Daoy (cell line): ENCODE measurements at places on chromosomes 5 and 9.

DNA sequence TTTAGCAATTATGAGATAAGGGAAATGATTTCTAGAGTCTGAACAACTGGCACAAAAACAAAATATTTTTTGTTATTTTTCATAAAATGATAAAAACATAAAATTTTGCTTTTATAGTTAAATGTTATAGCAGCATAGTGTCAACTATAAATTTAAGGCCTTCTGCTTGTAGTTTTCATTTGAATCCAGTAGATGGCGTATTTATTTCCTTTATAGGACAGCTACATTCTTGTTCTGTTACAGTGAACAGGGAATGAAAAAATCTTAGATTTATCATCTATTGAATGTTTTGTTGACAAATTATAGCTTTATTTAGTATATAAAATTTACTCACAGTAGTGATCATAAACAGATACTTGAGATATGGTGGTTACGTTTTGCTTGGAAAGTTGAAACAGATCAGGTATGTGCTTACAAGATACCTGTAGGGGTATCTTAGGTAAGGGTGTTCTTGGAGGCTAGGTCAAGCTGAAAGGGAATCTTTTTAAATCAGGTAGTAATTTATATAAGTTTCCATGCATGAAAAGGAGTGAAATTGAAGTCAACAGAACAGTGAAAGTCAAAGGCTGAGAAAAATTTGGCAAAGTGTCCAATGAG is 239.3 kb upstream of the GRIN3A start:
- DNase-seq, result no peak

- DNase-seq, result no peak
These were observed 77.4 kb downstream of the ATPSCKMT start for GRCh38 chr5:10172247-10172646.

DNA sequence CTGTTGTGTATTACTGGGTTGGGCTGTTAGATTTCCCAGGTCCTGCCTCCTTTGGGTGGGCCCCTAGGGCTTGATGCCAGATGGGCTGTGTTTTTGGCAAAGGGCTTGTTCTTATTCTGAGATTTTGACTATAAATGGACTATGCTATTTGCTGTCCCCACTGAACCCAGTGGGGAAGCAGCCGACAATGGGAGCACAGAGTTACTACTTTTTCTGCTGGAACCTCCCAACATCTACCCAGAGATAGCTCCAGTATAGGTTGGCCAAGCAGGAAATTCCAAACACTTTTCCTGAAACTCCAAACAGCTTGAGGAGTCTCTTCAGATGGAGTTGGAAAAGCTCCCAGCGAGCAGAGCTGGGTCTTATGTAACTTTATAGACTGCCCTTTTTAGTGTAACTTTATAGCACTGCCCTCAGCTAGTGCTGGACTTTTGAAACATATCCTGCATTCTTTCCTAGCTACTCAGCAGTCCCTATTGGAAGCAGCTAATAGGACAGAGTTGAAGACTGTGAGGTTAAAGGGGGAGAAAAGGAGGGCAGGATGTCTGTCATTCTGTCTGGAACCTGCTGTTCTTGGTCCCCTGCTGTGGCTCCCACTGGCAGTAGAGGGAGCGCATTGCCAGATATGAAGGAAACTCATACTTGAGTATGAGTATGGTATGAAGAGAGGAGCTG is 21.0 kb downstream of the RUSC2 start:
- peak; percentile 93 for DNase-seq

- DNase-seq, result no peak
These were observed 721 bp downstream of the PTGES start for GRCh38 chr9:129751841-129752801.

DNA sequence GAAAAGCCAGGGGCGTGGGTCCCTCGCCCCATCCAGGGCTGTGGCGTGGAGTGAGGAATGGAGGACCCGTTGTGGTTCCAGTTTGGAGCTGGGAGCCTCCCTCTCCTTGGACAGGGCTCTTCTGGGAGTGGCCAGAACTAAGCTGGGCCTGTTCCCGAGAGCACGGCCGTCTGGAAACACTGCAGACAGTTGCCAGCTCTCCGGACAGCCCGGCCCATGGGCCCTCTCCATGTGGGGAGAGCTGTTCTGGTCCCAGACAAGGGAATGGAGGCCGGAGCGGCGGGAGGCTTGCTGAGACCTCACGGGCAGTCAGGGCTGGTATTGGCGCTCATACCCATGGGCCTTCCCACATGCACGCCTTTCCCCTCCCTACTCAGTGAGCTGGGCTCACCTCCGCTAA is 45.2 kb upstream of the FCN2 start:
- no peak for DNase-seq
